Thoracic aorta (tissue), 2 donors: ENCODE measurements at places on chromosomes 3 and 15. TPM values are rescaled to one million over a fixed set of nuclear protein-coding genes. Genes with fewer than 3 reads are reported as not detected.

The MESP1 gene
- total RNA-seq: 0.95 TPM

The CCDC174 gene
- 9.6 TPM for total RNA-seq

The CFAP44 gene
- total RNA-seq: 9.9 TPM

The ACY1 gene
- total RNA-seq: 12.3 TPM

The SEC22C gene
- 55.0 TPM for total RNA-seq

The SLC22A14 gene
- 0.41 TPM for total RNA-seq

The PRR20G gene
- total RNA-seq: not detected

- DNase-seq: no peak
Measured at GRCh38 chr3:1117843-1118473, 25.1 kb downstream of the CNTN6 start.

DNA sequence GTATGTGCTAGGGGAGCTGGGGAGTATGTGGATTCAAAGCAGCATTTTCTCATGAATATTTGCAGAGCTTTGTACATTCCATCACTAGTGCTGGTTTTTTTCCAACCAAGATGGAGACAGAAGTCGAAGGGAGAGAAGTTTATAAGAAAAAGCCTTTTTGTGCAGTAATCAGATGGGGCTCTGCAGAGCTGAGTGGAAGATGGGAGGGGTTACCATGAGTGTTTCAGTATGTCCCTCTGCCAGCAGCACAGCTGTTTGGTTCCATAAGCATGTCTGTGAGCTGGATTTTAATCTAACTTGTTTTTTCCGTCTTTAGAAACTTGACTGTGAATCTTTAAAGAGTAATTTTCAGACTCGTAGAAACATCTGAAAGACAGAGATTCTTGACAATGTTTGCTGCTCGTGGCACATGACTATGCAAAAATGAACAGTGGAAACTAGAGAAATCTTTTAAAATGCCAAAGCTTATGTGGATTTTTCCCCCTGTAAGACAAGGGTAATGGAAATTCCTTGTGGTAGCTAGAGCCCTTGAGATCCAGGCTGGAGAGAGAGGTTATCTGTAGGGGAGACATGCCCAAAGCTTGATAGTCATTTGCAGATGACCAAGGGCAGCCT, 20.3 kb downstream of the STARD9 start:
- no peak for DNase-seq

GRCh38 chr3:110301781-110302180, 769.8 kb upstream of the NECTIN3 start:
- no peak for DNase-seq

DNA sequence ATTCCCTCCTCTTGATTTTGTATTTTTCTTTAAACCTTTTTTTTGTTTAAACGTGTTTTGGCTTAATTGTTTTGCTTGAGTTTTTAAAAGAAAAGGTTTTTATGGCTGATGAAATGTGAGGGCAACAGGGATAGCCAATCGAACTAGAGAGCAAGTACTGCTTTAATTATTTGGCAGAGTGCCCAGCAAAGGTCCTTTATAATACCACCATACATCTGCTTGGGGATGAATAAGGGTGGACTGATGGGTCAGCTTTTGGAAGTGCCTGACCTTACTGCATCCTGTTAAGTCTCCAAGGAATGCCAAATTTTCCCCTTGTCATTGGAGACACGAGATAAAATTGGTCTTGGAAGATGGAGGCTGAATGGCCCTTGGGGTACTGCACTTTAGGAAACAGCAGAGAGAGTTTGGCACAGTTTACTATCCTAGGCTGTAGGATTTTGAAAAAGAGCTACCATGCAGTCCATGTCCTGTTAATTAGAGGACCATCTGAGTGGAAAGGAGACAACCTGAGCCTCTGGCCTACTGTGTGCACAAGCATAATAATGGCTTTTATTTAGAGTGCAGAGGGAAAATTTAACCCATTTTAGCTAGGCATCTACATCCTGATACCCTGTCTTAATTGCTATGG, 19.8 kb upstream of the MTHFS start:
- DNase-seq: no peak

DNA sequence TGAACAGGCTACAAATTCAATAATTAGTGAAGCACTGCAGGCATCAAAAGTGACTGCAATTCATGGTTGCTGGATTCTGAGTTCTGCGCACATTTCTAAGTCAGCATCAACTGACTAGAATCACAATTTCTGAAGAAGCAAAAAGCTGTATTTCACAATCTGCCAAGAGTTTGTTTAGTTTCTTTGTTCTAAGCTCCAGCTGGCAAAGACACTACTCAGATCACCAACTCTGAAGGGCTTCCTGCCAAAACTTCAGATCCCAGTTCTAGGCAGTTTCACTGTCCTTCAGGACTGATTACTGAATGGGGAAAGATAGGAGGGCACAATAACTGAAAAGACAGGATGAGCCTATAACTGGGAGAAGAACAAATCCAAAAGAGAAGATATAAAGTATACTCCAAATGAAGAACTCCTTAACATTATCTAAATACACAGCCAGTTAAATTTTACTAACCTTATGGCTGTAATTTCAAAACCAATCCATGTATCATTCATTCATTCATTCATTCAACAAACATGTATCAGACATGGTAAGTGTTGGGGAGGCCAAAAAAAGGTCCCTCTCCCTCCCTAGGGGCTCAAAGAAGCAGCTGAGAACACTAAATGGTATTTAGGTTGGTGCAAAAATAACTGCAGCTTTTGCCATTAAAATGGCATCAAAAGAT, 17.1 kb downstream of the TJP1 start:
- no peak for DNase-seq

GRCh38 chr3:71356265-71356664, 227.3 kb downstream of the FOXP1 start:
- DNase-seq: no peak

DNA sequence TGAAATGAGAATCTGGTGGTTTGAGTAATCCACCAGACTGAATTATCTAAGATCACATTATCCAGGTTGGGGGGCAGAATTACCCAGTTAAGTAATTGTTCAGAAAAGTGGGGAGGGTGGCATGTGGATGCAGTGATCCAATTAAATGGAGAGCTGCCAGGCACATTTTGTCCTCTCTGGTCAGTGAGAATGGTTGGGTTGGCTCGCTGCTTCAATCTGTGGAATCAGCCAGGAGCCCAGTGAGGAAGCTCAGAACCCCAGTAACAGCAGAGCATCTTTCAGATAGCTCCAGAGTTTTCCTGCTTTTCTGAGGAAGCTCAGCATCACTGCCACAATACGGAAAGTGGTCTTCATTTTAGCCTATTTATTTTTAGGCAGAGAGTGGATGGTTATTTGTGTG, 6.4 kb upstream of the EXOG start:
- no peak for DNase-seq

DNA sequence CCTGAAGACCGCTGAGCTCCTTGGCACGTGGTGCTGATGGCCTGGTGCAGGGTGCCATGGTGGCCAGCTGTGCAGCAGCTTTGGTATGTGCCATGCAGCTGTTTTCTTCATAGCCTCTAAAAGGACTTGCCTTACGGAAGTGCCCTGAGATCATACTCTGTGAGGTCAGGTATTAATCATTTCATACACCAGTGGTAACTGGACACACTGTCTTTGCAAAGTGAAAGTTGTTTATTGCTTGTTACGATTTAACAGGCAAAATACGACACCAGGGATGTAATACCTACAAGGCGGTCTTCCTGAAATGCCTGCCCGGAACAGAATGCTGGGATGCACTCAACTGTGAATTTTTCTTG, 184.6 kb downstream of the ATP10A start:
- DNase-seq: no peak

- DNase-seq: no peak
Measured at GRCh38 chr15:89187986-89188514, 33.3 kb downstream of the RLBP1 start.

GRCh38 chr3:115932807-115933206, 309.5 kb downstream of the GAP43 start:
- DNase-seq: no peak

DNA sequence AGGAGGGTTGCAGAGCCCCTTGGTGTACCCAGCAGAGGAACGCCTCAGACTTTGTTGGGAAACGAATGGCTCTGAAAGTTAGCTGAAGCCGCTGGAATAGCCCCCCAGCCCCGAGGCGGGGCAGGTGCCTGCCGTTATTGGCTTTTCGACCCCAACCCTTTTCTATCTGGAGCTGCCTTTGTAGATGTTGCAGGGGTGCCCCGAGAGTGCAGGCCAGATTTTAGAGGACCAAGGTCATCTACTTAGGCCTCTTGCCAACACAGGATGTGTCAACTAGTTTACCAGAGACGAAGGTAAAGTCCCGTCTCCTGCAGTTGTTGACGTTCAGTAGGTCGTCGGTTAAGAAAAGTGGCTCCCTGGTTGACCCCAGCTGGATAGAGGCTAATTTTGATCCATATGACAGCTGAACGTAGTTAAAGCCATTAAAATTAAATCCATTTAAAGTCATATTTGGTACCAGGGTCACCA, 579 bp upstream of the UBE3A start:
- no peak for DNase-seq

GRCh38 chr3:169528289-169528688, 135.2 kb downstream of the MECOM start:
- DNase-seq: no peak

GRCh38 chr3:123152687-123153086, 49.1 kb upstream of the SEC22A start:
- DNase-seq: no peak

- no peak for DNase-seq
Measured at GRCh38 chr3:20652231-20652986, 466.4 kb upstream of the SGO1 start.

- no peak for DNase-seq
Measured at GRCh38 chr15:70799667-70800450, 36.5 kb upstream of the UACA start.

- DNase-seq: no peak
Measured at GRCh38 chr3:58434990-58435389, 1.4 kb upstream of the PDHB start.

GRCh38 chr3:51384055-51384725, 901 bp upstream of the MANF start:
- DNase-seq: no peak

GRCh38 chr3:193978486-193978885, 157.5 kb upstream of the HES1 start:
- DNase-seq: no peak

DNA sequence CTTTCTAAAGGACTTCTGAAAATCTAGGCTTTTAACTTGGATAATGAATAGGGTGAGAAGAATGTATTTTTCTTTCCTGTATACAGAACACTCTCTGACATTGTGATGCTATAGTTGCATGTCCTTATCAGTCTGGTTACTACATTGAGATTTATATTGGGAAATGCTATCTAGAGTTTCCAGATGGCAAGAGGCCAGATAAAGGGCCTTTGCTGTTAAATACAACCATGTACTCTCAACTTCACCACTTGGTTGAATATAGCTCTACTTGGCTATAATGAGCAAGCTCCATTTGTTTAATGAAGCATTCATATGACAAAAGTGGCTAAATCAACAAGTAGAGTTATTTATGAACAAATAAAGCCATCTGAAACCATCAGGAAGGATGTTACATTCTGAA, 91.0 kb downstream of the IGSF11 start:
- DNase-seq: no peak

DNA sequence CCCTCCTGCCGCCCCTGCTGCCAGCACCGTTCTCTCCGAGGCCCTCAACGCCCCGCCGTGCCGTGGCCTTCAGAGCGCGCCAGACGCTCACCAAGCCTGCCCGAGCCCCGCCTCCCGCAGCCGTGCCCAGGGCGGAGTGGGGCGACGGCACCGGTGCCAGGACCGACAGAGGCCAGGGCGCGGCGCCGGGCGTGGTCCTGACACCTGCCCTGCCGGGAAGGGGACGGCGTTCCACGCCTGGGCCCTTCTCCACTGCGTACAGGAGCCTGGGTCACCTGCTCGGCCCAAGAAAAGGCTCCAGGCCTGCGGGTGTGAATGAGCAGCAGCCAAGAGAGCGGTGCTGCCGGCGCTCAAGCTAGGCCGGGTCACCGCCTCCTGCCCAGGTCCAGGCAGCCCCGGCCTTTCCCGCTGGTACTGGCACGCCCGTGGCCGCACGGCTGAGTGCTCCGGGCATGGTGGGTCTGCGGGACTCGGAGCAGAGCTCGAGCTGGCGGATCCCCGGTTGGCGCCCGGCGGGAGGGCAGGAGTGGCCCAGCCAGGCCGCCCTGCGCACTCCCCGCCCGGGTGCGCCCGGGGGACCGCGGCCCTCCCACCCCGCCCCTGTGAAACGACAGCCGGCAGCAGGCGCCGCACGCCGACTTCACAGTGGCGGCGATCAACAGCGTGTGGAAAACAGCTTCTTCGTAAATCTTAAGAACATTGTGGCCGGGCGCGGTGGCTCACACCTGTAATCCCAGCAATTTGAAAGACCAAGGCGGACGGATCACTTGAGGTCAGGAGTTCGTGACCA, 4.2 kb downstream of the OCA2 start:
- DNase-seq: no peak

GRCh38 chr3:55737186-55737585, 250.1 kb upstream of the WNT5A start:
- DNase-seq: no peak

DNA sequence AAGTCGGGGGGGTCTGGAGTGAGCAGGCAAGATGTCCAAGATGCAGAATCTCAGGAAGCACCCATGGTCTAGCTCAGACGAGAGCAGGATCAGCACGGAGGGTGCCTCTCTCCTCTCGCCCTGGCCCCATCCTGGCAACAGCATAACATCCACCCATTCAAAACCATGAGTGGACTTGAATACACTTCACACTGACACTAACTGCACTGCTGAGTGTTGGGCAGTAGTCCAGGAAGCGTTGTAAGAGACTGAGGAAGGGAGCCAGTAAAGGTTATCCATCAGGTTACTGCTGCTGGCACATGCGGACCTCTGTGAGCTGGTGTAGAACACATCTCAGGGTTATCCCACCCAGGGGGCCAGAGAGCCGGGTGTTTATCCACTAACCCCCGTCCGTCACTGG, 131.0 kb upstream of the TOPAZ1 start:
- no peak for DNase-seq

- DNase-seq: peak; percentile 6
Measured at GRCh38 chr3:66598168-66598567, 97.3 kb upstream of the LRIG1 start.

DNA sequence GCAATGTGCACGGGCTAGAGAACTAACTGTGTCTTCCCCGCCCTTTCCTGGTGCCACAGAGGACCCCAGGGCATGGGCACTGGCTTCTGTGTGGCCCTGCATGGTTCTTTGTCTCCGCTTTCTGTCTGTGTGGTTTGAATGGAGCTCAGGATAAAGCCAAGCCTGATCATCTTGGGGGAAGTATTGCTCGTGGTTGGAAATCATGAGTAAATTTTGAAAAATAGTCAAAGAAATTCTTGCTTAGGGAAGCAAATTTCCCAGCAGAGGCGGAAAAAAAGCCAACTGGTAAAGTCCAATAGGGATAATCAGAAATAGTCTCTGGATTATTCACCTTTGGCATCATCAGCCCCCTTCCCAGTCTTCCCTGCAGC, 55.4 kb downstream of the MAGEF1 start:
- DNase-seq: no peak
